ENCODE measurements at places on chromosomes 16 and 17. TPM values are rescaled to one million over a fixed set of nuclear protein-coding genes. Genes with fewer than 3 reads are reported as not detected.

- no peak for DNase-seq
- peaks cover 15% of the 10 kb centered on the region for H3K4me1 ChIP-seq
Measured at GRCh38 chr16:58462089-58462488, 37.9 kb upstream of the NDRG4 start.

DNA sequence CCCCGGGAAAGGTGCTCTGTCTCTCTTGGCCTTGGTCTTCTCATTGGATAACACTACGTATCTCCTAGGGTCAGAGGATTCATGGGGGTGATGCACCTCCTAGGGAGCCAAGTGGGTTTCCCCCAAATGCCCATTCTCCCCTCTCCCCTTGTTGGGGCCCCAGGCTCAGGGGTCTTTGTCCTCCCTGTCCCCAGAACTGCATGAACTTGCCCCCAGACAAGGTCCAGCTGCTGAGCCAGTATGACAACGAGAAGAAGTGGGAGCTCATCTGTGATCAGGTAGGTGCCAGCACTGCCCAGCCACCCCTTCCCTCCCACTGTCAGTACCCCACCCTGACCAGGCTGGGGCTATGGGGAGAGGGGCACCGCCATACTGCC, 8.7 kb downstream of the FMNL1 start:
- no peak for DNase-seq
- no peaks in the 10 kb centered on the region for H3K27me3 ChIP-seq
- H3K4me1 ChIP-seq = peaks cover 97% of the 10 kb centered on the region
- H3K27ac ChIP-seq = peak overlapping the region; percentile 99
- H3K4me3 ChIP-seq = peak overlapping the region; percentile 79
- peaks cover 45% of the 10 kb centered on the region for H3K36me3 ChIP-seq

- H3K36me3 ChIP-seq = peaks cover 13% of the 10 kb centered on the region
- no peaks in the 10 kb centered on the region for H3K27me3 ChIP-seq
- peak overlapping the region; percentile 52 for H3K4me3 ChIP-seq
- H3K27ac ChIP-seq = peak overlapping the region; percentile 84
- no peak for DNase-seq
- H3K4me1 ChIP-seq = peaks cover 24% of the 10 kb centered on the region
Measured at GRCh38 chr17:2138318-2138717, 83.4 kb downstream of the HIC1 start.

GRCh38 chr16:1458336-1458976, 14.1 kb upstream of the CCDC154 start:
- no peaks in the 10 kb centered on the region for H3K27me3 ChIP-seq
- H3K36me3 ChIP-seq = peaks cover 52% of the 10 kb centered on the region
- peak overlapping the region; percentile 76 for H3K4me3 ChIP-seq
- peaks cover 26% of the 10 kb centered on the region for H3K4me1 ChIP-seq
- H3K27ac ChIP-seq = peak overlapping the region; percentile 99

DNA sequence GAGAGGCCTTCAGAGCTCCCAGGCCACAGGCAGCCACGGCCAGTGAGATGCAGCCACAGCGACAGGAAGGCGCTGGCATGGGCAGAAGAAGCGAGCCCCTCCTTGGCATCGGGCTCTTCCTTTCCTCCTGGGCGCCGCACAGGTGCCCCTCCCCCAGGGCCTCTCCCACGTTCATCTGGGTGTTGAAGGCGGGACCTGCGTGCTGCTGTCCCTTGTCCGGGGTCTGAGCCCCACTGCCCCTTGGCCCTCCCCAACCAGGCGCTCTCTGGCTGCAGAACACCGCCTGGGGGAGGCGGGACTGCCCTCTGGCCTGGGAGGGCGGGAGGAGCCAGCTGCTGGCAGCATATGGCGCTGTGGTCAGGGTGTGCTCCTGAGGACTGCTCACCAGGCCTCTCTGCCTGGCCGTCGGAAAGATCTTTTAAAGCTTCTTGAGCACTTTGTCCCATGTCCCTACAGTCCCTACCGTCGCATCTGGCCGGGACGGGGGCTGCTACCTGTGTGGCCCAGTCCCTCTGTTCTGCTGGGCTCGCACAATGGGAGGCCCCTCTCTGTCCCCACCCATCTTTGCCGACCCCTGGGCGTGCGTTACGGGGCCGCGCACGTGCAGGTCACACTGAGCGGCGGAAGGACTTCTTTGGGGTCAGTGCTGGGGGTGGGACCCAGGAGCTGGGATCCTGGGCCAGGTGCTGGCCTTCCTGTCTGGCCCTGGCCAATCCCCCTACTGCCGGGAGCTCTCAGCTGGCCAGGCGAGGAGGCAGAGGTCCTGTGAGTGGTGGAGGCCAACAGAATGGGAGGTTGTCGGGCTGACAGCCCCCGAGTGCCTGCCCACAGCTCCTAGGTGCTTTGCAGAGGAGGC, 1.7 kb downstream of the SLC25A10 start:
- H3K27me3 ChIP-seq = no peaks in the 10 kb centered on the region
- no peak overlapping the region for H3K27ac ChIP-seq
- H3K4me3 ChIP-seq = no peak overlapping the region
- peaks cover 17% of the 10 kb centered on the region for H3K4me1 ChIP-seq

GRCh38 chr16:85270374-85270773, 158.1 kb upstream of the CIBAR2 start:
- no peaks in the 10 kb centered on the region for H3K36me3 ChIP-seq
- peaks cover 7% of the 10 kb centered on the region for H3K27me3 ChIP-seq
- no peaks in the 10 kb centered on the region for H3K4me1 ChIP-seq
- no peak overlapping the region for H3K27ac ChIP-seq
- no peak overlapping the region for H3K4me3 ChIP-seq
- DNase-seq = no peak

DNA sequence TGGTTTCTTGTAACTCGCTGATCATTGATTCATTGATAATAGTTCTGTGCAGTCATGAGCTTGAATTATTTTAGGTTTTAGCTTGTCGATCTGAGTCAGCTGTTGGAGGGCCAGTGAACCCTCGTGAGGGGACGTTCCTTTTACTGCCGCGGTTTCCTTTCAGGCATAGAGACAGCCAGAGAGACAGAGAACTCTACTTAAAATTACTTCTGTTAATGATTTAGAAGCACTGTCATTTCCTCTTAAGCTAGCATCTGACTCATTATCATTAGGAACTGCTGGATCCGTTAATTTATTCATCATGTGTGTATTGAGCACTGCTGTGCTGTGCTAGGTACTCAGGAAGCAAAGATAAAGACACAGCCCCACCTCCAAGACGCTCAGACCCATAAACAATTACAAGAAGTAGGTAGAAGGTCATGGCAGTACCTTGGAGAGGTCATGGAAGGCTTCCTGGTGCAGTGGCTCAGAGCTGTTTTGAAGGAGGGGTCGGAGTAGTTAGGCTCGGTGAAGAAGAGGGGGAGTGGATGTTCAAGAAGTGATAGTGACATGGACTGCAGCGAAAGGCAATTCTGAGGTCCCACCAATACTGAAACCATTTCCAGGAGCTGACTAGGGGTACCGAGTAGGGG, 3.3 kb downstream of the PGS1 start:
- H3K27me3 ChIP-seq = no peaks in the 10 kb centered on the region
- H3K36me3 ChIP-seq = peaks cover 17% of the 10 kb centered on the region
- H3K27ac ChIP-seq = peak overlapping the region; percentile 81
- H3K4me1 ChIP-seq = peaks cover 77% of the 10 kb centered on the region

- no peaks in the 10 kb centered on the region for H3K27me3 ChIP-seq
- no peak for DNase-seq
- H3K27ac ChIP-seq = no peak overlapping the region
- no peaks in the 10 kb centered on the region for H3K36me3 ChIP-seq
- peaks cover 8% of the 10 kb centered on the region for H3K4me1 ChIP-seq
- H3K4me3 ChIP-seq = no peak overlapping the region
Measured at GRCh38 chr16:46756772-46757171, 8.6 kb upstream of the MYLK3 start.

GRCh38 chr17:82244413-82245133, 15.7 kb downstream of the SLC16A3 start:
- H3K36me3 ChIP-seq = peaks cover 72% of the 10 kb centered on the region
- H3K4me1 ChIP-seq = peaks cover 26% of the 10 kb centered on the region
- H3K27me3 ChIP-seq = no peaks in the 10 kb centered on the region
- H3K27ac ChIP-seq = no peak overlapping the region
- DNase-seq = no peak

Gene ADCY9
- 2.0 TPM for total RNA-seq

Gene CCDC40
- total RNA-seq = 0.55 TPM

Gene WNT3
- total RNA-seq = 1.0 TPM
